ENCODE measurements at places on chromosomes 3 and 15.

- no peak for DNase-seq
These were observed 34.8 kb downstream of the LINGO1 start for GRCh38 chr15:77597804-77598453.

- no peak for DNase-seq
These were observed 143.5 kb upstream of the NECTIN3 start for GRCh38 chr3:110928016-110928662.

- no peak for DNase-seq
These were observed 76.6 kb downstream of the WWTR1 start for GRCh38 chr3:149581248-149581647.

- DNase-seq, result no peak
These were observed 660.7 kb upstream of the ADAMTS9 start for GRCh38 chr3:65348398-65348995.

GRCh38 chr3:138188013-138188730, 1.1 kb downstream of the ARMC8 start:
- DNase-seq, result no peak

- no peak for DNase-seq
These were observed 512.7 kb downstream of the SHQ1 start for GRCh38 chr3:72335458-72336095.

- DNase-seq, result peak; percentile 43
These were observed 14.3 kb downstream of the ABCC5 start for GRCh38 chr3:184003187-184003967.

DNA sequence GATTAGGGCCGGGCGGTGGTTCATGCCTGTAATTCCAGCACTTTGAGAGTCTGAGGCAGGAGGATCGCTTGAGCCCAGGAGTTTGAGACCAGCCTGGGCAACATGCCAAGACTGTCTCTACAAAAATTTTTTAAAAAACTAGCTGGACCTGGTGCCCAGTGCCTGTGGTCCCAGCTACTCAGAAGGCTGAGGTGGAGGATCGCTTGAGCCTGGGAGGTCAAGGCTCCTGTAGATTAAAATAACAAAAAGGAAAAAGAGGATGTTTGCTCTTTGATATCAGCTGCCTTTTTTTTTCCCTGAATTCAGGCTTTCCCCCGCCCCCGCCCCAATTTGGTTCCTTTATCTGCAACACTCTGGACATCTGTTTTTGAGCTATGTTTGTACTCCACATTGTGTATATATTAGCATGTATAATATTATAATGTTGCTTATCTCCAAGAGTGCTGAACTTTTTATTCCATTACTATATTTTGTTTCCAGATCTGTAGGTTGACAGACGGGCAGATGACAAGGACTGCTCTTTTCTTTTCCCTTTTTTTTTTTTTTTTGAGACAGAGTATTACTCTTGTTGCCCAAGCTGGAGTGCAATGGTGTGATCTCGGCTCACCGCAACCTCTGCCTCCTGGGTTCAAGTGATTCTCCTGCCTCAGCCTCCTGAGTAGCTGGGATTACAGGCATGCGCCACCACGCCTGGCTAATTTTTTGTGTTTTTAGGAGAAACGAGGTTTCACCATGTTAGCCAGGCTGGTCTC, 4.6 kb downstream of the SNAP23 start:
- DNase-seq, result no peak

- no peak for DNase-seq
These were observed 48.0 kb downstream of the UNC13C start for GRCh38 chr15:54026258-54026657.

- no peak for DNase-seq
These were observed 41.4 kb upstream of the ST3GAL6 start for GRCh38 chr3:98721776-98722175.

DNA sequence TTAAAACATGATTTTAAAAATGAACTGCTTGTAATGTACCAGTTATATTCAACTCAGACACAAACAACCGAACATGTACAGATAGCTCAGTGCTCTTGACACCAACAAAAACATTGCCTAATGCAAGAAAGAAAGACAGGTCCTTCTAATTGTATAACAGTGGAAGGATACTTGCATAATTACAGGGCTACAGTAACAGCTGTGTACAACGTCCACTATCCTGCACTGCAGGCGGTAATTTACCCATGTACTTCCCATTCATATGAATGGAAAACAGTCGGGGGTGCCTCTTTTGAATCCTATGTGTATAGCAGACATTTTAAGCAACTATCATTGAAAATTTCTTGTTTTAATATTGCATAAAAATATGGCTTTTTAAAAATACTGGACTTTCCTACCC, 41.1 kb upstream of the PLSCR5 start:
- no peak for DNase-seq

GRCh38 chr3:32467333-32468070, 35.1 kb downstream of the CMTM6 start:
- DNase-seq, result no peak

DNA sequence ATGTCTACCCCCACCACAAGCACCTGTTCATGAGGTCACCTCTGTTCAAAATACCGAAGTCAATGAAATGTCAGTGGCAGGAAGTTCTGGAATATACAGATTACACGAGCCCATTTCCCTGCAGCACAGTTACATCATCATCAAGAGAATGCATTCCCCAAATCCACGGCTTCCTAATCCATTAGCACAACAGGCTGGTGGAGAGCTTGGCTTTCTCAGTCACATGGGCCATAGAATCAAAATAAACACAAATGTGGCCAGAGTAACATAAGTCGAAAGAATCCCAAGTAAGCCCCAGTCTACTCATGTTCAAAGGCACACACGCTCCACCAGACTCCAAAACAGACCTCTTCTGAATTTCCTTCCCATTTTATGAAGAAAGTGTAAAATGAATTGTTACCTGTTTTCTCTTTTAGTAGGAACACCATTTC, 419.3 kb downstream of the MAGI1 start:
- peak; percentile 71 for DNase-seq

DNA sequence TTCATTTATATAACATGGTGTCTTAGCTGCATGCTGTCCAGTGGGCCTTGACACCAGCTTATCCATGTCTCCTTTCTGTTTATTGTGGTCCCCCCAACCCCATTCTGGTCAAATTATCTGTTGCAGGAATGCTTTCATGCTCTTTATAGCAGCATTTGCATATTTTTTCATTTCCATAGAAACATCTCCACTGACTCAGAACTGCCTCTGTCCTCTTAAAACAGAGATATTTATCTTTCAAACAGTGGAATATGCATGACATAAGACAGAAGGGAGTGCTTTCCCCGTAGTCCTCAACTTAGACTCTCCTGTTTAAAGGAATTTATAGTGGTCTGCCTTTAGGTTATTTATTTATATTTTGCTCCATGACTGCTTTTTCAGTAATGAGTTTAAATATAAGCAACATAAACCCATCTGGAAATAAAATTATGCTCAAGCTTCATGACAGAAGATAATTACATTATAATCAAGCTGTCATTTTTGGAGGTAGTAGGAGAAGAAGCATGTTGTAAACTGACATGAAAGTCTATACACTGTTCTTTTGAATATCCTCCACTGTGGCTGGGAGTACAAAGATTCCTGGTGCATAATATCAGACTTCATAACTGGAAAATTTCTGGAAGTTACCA, 179.5 kb upstream of the CD96 start:
- no peak for DNase-seq

- no peak for DNase-seq
These were observed 28.6 kb downstream of the CHP1 start for GRCh38 chr15:41259546-41260189.

GRCh38 chr15:33089878-33090757, 104.4 kb downstream of the FMN1 start:
- DNase-seq, result peak; percentile 52

DNA sequence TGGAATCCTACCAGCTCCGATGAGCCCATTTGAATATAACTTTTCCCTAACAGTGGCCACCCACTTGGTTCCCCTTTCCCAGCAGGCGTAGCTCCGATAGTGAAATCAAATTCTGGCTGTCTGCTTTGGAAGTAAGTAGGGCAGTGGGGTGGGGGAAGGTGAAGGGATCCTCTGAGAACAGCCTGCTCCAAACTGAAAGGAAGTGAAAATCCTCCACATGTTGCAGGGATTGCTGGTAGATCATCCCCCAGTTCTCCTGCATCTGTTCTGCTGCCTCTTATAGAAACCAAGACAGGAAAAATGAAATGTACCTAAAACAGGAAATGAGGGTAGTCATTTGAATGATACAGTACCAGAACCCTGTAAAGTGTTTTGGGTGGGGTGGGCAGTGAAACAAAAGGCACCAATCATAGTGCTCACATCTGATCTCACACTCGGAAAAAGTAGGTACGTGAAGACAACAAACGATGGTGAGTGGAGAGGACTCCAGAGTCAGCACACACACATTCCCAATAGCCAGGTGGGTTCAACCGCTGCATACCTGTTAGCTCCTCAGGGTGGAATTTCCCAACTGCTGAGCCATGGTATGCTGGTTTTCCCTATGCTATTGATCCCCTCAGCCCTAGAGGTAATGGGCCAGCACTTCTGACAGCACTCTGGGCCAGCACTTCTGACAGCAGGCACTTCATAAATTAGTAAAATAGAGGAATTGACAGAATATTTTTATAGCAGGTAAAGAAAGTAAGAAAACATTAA, 304.9 kb upstream of the ADAMTS9 start:
- no peak for DNase-seq

DNA sequence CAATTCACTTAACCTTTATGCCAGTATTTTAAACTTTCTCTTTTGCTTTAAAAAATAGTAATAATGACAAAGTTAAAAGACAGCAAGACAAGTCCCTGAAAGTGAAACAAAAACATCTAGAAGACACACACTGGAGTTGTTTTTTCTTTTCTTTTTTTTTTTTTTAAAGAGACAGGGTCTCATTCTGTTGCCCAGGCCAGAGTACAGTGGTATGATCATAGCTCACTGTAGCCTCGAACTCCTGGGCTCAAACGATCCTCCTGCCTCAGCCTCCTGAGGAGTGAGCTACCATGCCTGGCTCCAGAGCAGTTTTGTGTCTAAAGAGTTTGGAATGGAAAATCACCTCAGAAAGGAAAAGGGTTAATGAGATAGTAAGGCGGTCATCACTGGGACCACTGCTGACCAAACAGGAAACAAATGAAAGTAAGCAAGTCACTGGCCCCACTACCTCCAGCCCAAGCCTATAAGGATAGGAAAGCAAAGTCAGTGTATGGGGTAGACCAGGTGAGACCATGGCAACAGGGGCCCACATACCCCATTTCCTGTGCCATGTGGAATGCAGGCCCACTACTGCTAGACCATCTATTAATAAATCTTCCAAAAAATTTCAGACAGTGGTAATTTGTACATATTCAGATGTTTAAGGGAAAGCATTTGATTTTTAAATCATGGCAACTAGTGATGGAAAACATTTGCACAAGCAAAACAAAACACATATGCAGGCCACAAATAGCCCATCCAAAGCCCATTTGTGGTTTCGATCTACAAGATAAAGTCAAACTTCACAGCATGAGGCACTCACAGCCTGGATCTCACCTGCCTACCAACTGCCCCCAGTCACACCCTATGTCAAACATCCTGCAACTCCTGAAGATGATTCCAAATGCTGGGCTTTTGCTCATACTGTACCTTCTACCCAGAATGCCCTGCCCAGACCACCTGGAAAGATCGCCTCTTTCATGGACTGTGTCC, 62.6 kb downstream of the OSBPL10 start:
- DNase-seq, result no peak

DNA sequence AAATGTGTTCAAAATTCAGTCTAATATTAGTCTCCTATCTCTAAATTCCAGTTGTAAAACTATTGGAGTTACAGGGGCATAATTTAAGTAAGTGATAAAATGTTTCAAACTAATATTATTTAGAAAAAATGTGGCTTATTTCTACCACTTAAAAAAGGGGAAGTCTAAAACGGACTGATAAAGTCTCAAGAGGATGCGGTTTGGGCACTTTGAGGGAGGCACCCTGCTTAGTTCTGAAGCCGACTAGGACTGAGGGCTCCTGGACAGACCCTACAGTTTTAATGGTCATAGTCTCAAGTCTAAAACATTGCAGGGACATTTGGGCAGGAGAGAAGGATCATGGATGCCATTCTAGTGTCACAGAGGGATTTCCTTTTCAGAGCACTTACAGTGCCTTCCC, 566.3 kb downstream of the NR2F2 start:
- DNase-seq, result no peak

DNA sequence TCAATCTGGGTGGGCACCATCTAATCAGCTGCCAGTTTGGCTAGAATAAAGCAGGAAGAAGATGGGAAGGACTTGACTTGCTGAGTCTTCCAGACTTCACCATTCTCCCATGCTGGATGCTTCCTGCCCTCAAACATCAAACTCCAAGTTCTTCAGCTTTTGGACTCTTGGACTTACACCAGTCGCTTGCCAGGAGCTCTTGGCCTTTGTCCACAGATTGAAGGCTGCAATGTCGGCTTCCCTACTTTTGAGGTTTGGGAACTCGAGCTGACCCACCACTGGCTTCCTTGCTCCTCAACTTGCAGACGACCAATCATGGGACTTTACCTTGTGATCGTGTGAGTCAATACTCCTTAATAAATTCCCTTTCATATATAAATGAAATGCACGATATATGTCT, 8.6 kb upstream of the LIPC start:
- no peak for DNase-seq

DNA sequence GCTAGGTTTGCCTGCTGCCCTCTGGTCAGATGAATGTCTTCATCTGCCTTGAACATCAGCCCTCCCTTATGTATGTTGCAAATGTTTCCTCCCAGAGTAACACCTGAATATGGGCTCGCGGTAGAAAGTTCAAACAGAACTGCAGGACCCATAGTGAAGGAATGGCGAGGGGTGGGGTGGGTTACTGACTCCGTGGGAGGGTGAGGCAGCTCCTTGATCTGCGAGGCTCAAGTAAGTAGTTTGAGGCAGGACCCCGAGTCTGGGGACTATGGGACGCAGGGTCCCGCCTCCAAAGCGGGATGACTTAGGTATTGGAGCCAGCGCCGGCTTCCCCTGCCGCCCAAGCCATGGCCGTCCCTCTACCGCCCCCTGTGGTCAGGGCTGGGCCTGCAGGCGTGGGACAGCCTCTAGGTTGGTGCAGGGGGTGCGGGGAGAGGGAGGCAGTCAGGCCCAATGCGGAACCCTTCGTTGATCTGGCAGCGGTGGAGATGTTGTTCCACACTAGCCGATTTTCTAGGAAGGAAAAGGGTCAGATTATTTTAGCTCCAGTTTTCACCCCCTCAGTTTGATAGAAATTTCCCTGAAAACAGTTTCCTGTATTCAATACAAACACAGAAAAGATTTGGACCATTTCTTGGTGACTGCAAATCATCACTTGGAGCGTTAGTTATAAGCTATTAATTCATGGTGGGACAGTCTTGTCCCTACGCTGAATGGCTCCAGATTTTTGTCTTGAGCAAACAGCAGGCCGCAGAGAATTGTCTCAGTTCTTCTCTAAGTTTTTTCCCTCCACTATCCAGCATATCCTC, 72.3 kb downstream of the CORO2B start:
- DNase-seq, result no peak

GRCh38 chr3:122484985-122485384, 29.8 kb downstream of the KPNA1 start:
- peak; percentile 27 for DNase-seq

- DNase-seq, result no peak
These were observed 190.2 kb upstream of the DPH6 start for GRCh38 chr15:35736150-35736549.

GRCh38 chr3:31947671-31948091, 33.4 kb downstream of the OSBPL10 start:
- no peak for DNase-seq

- no peak for DNase-seq
These were observed 57.9 kb upstream of the EPHB3 start for GRCh38 chr3:184503647-184504046.

GRCh38 chr3:11095932-11096265, 58.4 kb upstream of the HRH1 start:
- DNase-seq, result no peak

GRCh38 chr3:55059027-55059629, 131.3 kb upstream of the LRTM1 start:
- no peak for DNase-seq
